ENCODE measurements at places on chromosomes 3 and 15.

DNA sequence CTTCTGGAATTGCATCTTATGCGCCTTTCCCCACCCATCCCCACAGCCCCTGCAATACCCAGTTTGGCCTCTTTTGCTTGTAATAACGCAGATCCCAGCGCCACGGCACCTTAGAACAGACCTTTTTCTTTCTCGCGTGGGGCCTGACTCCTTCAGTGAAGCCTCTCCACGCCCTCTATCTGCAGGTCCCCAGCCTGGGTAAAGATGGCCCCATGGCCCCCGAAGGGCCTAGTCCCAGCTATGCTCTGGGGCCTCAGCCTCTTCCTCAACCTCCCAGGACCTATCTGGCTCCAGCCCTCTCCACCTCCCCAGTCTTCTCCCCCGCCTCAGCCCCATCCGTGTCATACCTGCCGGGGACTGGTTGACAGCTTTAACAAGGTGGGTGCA, 594 bp downstream of the CRELD1 start:
- no peaks in the 10 kb centered on the region for H3K27me3 ChIP-seq
- H3K36me3 ChIP-seq = peaks cover 48% of the 10 kb centered on the region
- no peak for DNase-seq
- H3K4me3 ChIP-seq = peak overlapping the region; percentile 79
- H3K4me1 ChIP-seq = peaks cover 26% of the 10 kb centered on the region
- peak overlapping the region; percentile 94 for H3K27ac ChIP-seq

DNA sequence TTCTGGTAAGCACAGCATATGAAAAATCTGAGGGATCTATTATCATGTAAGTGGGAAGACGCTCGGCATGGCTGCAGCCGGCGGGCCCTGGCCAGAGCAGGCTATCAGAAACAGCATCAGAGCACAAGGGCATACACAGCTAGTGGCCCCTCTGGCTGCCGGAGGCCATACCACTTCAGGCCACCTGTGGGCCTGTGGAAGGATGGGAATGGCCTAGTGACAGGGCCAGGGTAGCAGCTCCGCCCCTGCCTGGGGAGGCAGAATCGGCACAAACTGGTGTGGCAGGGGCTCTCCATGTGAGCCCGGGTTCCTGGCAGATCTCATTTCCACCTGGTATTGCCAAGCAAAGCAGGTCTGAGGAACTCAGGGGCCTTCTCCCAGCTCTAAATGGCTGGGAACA, 46.4 kb downstream of the SH3BP5 start:
- DNase-seq = no peak
- no peak overlapping the region for H3K27ac ChIP-seq
- H3K4me1 ChIP-seq = peaks cover 15% of the 10 kb centered on the region
- no peaks in the 10 kb centered on the region for H3K36me3 ChIP-seq

DNA sequence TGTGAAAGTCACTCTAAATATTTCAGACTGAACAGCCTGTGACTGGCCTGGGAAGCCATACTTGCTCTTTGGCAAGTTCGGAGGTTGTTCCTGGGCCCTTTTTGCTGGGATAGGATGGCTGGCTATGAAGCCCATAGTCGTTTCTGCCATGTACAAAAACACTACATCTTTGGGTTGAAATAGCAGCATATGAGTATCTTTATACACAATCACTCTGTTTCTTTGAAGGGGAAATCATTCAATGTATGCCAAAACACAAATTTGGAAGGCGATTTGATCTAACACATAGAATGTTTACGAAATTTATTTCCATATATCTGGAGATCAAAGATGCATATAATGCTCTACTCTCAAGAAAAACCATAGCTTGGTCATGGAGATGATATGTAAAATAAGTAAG, 192.9 kb downstream of the SQOR start:
- DNase-seq = no peak
- no peaks in the 10 kb centered on the region for H3K27me3 ChIP-seq
- no peaks in the 10 kb centered on the region for H3K36me3 ChIP-seq
- H3K27ac ChIP-seq = no peak overlapping the region

GRCh38 chr3:45407600-45407999, 19.2 kb downstream of the LARS2 start:
- H3K27ac ChIP-seq = no peak overlapping the region
- peaks cover 58% of the 10 kb centered on the region for H3K36me3 ChIP-seq
- no peak for DNase-seq
- H3K4me1 ChIP-seq = peaks cover 15% of the 10 kb centered on the region
- no peak overlapping the region for H3K4me3 ChIP-seq
- no peaks in the 10 kb centered on the region for H3K27me3 ChIP-seq

DNA sequence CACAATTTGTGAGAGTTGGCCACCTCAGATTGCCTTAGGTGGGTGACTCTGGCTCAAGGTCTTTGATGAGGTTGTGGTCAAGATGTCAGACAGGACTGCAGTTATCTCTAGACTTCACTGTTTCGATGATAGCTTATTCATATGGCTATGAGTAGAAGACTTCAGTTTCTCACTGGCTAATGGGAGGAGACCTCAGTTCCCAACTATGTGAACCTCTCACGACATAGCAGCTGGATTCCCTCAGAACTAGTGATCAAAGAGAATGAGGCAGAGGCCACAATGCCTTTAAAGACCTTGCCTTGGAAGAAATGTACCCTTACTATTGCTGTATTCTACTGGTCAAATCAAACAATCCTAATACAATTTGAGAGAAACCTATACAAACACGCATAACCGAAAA, 607.5 kb upstream of the ROBO2 start:
- no peak overlapping the region for H3K27ac ChIP-seq
- DNase-seq = no peak
- no peak overlapping the region for H3K4me3 ChIP-seq

DNA sequence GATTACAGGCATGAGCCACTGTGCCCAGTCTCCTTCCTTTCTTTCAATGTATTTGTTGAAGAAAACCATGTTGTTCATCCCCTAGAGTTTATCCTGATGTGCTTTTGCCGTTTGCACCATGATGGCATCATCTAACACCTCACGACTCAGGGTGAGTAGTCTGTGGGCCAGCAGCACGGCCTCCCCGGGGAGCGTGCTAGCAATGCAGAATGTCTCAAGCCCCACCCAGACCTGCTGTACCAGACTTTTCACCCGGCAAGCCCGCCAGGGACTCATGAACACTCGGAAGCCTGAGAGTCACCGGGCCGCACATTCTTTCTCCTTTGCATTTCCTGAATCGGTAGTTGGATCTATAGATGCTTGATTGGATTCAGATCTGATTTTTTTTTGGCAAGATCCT, 64.6 kb downstream of the RPN1 start:
- no peaks in the 10 kb centered on the region for H3K36me3 ChIP-seq
- H3K27ac ChIP-seq = no peak overlapping the region
- H3K4me3 ChIP-seq = no peak overlapping the region
- H3K4me1 ChIP-seq = no peaks in the 10 kb centered on the region
- H3K27me3 ChIP-seq = no peaks in the 10 kb centered on the region

DNA sequence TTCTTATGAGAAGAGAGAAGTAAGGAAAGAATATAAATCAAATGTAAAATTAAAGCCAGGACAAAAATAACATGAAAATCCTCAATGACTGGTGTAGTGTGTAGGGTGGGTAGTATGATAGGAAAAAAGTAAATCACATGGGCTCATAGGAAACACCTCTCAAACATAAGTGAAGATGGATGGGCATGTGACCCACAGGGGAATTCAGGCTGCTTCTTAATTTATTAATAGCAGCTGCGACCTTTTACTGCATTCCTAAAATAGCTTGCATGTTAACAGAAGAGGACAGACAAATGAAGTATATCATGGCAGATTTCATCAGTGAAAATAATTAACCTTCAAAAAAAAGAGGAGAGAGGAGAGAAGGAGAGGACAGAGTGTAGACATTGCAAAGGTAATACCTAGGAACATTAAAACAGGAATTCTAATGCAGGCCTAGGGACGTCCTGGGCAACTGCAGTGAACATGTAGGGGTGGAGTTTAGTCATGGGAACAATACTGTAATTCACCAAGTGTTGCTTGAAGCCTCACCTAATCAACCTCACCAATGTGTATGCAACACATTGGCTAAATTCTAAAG, 132.9 kb downstream of the KCNMB2 start:
- no peak overlapping the region for H3K27ac ChIP-seq
- no peaks in the 10 kb centered on the region for H3K36me3 ChIP-seq
- H3K4me3 ChIP-seq = no peak overlapping the region
- no peak for DNase-seq

GRCh38 chr3:106139826-106140225, 271.0 kb upstream of the CBLB start:
- H3K4me3 ChIP-seq = no peak overlapping the region
- no peaks in the 10 kb centered on the region for H3K27me3 ChIP-seq
- H3K4me1 ChIP-seq = no peaks in the 10 kb centered on the region
- no peak for DNase-seq
- H3K36me3 ChIP-seq = no peaks in the 10 kb centered on the region

GRCh38 chr3:80232760-80233159, 465.0 kb upstream of the ROBO1 start:
- H3K4me3 ChIP-seq = no peak overlapping the region
- H3K4me1 ChIP-seq = no peaks in the 10 kb centered on the region
- no peaks in the 10 kb centered on the region for H3K27me3 ChIP-seq
- no peaks in the 10 kb centered on the region for H3K36me3 ChIP-seq
- DNase-seq = no peak
- no peak overlapping the region for H3K27ac ChIP-seq

DNA sequence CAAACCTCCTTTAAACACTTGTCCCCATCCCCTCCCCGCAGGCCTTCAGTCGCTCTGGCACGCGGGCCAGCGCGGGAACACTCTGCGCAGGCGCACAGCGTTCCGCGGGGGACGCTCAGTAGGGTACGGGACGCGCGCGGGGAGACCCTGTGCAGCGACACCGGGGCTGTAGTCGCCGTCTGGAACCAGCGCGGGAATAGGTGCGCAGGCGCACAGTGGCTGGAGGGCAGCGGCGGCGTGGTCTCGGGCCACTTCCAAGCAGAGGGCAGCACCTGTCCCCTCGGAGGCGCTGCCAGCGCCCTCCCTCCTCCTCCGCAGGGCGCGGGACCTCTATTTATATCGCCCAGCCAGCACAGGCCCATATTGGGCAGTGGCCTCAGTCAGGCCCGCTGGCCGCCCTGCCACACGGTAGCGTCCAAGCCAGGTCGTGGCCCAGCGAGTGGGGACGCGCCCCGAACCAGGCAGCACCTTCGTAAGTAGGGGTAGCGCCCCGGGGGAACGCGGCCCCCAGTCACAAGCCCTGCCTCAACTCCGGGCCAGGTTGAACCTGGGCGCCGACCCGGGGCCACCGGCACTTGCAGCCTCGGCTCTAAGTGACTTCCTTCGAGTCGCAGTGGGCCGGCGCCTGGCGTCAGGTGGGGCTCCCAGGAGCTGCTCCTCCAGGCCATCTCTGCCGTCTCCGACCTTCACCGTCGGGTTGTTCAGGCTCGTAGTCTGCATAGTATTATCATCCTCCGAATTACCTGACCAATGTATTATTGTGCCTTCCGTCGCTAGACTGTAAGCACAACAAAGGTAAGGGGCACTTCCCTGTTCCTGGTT, at the start of gene KBTBD12:
TSS of gene KBTBD12 (plus strand) at position 118 of the 822 bp plus-strand sequence. CDS start 7,830 bp downstream, outside the sequence.
- peak within 1 kb of the TSS; percentile 97 for H3K27ac ChIP-seq
- no peaks in the 10 kb centered on the region for H3K27me3 ChIP-seq
- peak; percentile 94 for DNase-seq
- peak within 1 kb of the TSS; percentile 75 for H3K4me3 ChIP-seq
- H3K4me1 ChIP-seq = peaks cover 42% of the 10 kb centered on the region

DNA sequence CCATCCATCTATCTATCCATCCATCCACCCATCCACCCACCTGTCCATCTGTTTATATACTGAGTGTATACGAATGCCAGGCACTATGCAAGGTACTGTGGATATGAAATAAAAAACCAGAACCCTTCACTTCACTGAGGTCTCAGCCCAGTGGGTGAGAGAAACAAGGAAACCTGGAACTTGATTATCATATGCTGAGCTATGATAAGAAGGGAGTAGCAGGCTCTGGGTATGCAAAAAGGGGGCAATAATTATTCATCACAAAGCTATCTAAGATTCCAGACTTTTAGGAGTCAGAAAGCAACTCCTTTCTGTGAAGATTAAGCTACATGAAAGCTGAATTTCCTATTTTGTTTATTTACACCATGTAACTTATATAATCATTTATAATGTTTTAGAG, 327.7 kb upstream of the IL12A start:
- no peaks in the 10 kb centered on the region for H3K36me3 ChIP-seq
- no peak for DNase-seq
- no peak overlapping the region for H3K4me3 ChIP-seq
- no peaks in the 10 kb centered on the region for H3K4me1 ChIP-seq
- H3K27ac ChIP-seq = no peak overlapping the region

- peaks cover 4% of the 10 kb centered on the region for H3K4me1 ChIP-seq
- H3K27me3 ChIP-seq = no peaks in the 10 kb centered on the region
- H3K4me3 ChIP-seq = no peak overlapping the region
Measured at GRCh38 chr3:79005084-79005483, 762.7 kb downstream of the ROBO1 start.

GRCh38 chr15:42329992-42330391, 29.3 kb upstream of the CAPN3 start:
- H3K4me1 ChIP-seq = peaks cover 36% of the 10 kb centered on the region
- DNase-seq = no peak
- H3K36me3 ChIP-seq = peaks cover 55% of the 10 kb centered on the region
- peak overlapping the region; percentile 87 for H3K27ac ChIP-seq
- no peaks in the 10 kb centered on the region for H3K27me3 ChIP-seq
- H3K4me3 ChIP-seq = peak overlapping the region; percentile 23

GRCh38 chr3:42733501-42734262, 31.1 kb upstream of the HHATL start:
- H3K4me3 ChIP-seq = no peak overlapping the region
- H3K27ac ChIP-seq = no peak overlapping the region
- no peaks in the 10 kb centered on the region for H3K27me3 ChIP-seq
- peaks cover 26% of the 10 kb centered on the region for H3K4me1 ChIP-seq
- no peaks in the 10 kb centered on the region for H3K36me3 ChIP-seq
- no peak for DNase-seq

DNA sequence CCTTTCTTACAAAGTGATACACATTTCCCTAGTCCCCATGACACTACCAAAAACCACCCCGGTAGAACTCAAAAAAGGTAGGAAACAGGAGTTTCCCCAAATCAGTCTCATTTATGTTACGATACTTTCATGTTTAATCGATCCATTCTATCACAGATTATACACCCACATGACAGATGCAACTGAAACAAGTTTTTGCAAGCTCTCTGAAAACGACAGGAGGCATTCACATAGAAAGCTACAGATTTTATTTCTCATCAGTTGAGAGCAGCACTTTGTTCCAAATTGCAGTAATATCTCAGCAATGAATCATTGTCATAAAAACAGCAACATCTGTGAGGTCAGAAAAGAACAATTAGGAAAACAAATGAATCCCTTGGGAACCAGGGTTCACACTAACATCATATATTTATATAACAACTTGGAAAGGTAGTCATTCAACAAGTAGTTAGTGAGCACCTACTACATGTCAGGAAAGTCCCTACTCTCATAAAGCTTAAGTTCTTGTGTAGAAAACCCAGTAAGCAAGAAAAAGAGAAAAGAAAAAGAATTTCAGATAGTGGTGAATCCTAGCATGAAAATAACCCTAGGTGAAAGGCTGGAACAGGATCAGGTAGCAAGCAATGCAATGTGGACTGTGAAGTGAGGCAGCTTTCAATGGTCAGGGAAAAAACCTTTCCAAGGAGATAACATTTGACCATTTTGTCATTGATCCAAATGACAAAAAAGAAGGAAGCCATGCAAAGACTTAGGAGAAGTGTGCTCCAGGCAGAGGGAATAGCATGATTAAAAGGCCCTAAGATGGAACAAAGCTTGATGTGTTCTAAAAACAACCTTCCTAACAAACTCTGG, 8.3 kb downstream of the PLD1 start:
- H3K36me3 ChIP-seq = no peaks in the 10 kb centered on the region
- H3K27ac ChIP-seq = no peak overlapping the region
- no peak for DNase-seq

All from psoas muscle (tissue), 8 donors.